ENCODE measurements at places on chromosomes 7 and 10.

- DNase-seq, result no peak
Measured at GRCh38 chr10:43942096-43942850, 293.6 kb upstream of the ZNF32 start.

- DNase-seq, result peak; percentile 49
Measured at GRCh38 chr7:24812305-24812945, 55.2 kb upstream of the GSDME start.

DNA sequence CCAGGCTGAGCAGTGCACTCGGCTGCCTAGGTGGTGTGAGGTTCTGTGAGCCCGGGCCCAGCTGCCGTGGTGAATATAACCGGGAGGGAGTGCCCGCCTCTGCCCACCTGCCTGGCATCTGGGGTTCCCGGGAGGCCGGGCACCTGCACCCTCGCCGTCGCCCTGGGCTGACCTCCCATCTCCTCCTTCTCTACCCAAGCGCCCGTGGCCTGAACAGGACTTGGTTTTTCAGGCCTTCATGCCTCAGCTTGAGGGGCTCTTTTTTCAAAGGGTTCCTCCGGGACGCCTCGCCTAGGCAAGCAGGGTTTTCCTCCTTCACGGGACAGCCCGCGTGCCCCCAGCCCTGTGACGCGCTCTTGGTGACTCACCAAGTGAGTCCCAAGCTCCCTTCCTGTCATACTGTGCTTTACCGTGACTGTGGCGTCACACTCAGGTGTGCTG lies 9.9 kb downstream of the INPP5A start:
- no peak for DNase-seq

DNA sequence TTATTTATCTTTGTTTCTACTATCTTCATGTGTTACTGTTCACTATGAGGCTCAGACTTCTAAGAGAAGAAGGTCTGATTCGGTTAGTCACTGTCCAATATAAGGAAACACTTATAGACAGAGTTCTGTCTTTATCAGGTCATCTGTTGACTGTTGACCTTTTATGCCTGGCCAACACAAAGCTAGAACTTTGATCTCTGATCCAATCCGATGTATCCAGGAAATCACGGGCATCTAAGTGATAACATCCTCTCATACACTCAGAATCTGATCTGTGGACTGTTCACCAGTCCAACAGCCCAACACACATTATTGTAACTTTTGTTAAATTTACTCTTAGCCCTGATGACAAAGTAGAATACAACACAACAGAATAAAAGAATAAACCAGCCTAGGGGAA lies 114.6 kb downstream of the SRI start:
- no peak for DNase-seq

DNA sequence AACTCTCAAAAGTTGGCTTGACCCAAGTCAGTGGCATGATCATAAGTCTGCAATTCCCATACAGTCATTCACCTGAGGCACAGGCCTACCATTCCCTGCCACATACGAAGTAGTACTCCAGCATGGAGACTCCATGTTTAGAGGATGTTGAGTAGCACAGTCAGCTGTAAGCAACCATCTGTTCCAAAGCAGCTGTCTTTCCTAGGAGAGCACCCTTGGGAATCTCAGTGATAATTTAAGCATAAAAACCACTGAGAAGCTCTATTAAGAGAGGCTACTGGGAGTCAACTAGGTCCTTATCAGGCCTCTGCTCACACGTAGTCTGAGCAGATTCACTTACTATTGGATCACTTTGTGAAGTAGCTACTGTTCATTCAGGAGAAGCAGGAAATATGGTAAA lies 61.6 kb upstream of the UNC5B start:
- DNase-seq, result no peak

DNA sequence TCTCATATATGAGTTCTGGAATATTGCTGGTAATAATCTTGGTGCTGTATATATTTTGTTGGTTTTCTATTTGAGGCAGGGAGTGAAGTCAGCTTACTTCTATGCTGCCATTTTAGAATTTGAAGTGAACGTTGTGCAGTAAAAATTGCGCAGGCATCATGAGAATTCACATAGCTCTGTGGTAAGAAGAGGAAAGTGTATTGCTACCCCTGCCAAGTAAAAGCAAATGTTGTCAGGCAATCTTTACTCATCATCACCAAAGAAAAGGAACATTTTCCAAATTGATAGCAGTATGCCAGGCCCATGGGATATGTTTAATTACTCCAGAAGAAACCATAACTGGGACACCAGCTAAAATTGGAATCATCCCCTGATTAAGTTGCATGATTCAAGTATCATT lies 13.4 kb downstream of the FEZF1 start:
- no peak for DNase-seq

GRCh38 chr10:44261710-44262455 lies 123.0 kb downstream of the CXCL12 start:
- DNase-seq, result no peak

GRCh38 chr7:33742999-33743587 lies 162.2 kb upstream of the BMPER start:
- no peak for DNase-seq

DNA sequence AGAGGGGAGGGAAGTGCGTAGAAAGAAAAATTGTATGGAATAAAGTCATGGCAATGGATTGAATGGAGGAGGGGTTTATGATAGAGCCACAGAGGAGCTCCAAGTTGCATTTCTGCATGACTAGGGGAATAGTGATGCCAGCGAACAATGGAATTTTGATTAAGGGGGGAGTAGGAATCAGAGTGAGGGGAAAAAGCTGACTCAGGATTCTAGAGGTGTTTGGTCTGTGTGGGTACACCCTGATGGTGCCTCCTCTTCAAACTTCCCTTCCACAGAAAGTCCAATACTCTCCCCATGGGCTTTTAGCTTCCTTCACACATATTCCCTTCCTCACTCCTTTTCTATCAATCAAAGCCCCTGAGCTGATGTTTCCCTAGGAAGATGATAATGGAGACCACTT lies 1.8 kb upstream of the KEL start:
- DNase-seq, result no peak

DNA sequence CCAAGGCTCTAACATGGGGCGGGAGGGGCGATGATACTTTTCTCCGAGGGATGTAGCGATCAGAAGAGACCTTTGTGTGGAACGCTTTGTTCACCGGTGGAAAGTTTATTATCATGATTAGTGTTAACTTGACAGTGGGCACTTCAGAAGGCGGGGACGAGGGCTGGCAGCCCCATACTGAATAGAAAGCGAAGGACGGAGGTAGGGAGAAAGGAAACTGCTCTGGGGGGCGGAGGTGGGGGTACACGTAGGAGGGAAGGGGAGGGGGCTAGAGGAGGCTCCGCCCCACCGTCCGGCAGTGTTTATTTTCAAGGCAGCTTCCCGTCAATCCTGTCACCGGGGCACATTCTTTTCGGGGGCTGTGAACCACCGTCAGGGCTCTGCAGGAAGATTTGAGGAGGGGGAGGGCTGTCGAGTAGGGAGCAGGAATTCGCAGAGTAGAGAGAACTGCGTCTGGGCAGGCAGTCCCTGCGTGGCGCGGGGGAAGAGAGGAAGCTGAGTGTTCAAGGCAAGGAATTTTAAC lies 9.4 kb upstream of the NKX2-3 start:
- DNase-seq, result no peak

DNA sequence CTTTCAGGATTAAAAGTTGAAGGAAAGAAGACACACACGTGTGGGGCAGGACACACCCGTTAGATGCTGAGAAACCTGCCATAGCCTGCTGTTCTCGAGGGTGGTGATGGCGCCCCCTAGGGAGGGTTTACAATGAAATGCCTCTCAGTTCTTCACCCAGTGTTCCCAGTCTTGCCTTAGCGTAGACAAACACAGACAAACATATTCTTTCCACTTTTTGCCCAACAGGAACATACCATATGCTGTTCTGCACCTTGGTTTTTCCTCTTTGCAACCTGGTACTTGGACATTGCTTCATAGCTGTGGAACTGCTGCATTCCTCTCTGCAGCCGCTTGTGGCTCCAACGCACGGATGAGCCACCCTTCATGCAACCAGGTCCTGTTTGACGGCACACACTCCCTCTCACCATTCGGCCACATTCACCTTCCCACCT lies 23.3 kb upstream of the HSPA12A start:
- peak; percentile 23 for DNase-seq

Data from activated T-cell treated with anti-CD3 and anti-CD28 coated beads for 1 hour (primary cell).